CD4-positive, alpha-beta memory T cell (primary cell): ENCODE measurements at places on chromosomes 16 and 17.

GRCh38 chr17:4342535-4342934 is 23.9 kb downstream of the UBE2G1 start:
- no peak for DNase-seq

DNA sequence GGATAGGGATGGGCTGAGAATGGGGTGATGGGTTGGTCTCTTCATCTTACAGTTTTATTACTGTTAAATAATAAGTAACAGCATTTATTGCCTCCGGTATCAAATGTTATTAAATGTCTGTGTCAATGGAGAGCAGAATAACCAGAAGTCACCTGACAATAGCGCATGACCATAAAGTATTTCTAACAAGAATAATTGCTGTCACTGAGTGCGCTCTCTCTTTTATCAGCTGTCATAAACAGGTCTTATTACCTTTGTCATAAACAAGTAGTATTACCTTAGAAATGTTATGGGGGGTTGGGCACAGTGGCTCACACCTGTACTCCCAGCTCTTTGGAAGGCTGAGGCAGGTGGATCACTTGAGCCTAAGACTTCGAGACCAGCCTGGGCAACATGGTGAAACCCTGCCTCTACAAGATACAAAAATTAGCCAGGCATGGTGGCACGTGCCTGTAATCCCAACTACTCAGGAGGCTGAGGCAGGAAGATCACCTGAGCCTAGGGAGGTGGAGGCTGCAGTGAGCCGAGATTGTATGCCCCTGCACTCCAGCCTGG is 120.6 kb downstream of the MAP2K6 start:
- no peak for DNase-seq

DNA sequence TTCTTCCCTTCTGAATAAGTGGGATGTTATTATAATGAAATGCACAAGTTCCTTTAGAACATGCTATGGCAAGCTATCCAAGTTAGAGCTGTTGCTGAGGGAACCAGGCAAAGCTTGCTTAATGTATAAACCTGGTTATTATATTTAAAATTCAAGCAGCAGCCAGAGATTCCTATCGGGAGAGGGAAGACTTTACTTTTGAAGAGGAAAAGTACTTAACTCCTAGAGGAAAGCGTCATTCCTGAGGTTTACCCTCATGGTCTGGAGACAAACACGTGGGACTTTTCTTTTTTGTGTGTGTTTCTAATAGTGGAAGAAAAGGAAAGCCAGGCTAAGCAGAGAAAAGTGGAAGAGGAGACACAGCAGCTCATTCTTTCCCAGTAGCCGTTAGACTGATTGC is 39.9 kb upstream of the MYH10 start:
- DNase-seq, result no peak

GRCh38 chr16:78664811-78665772 is 565.6 kb downstream of the WWOX start:
- DNase-seq, result no peak

- DNase-seq, result peak; percentile 59
These were observed 9.4 kb downstream of the RPL19 start for GRCh38 chr17:39209317-39210092.
